Myometrial cell (primary cell): ENCODE measurements at places on chromosomes 2 and 18. TPM values are rescaled to one million over a fixed set of nuclear protein-coding genes. Genes with fewer than 3 reads are reported as not detected.

EMILIN1 gene
- 397 and 406 TPM in 2 replicates for total RNA-seq

RGPD5 gene
- total RNA-seq = 2.6 and 5.1 TPM in 2 replicates

ADRA2B gene
- not detected in 2 replicates for total RNA-seq

MRO gene
- total RNA-seq = not detected in 2 replicates
